NK-92 treated with Interleukin-12 subunit alpha and Interleukin-12 subunit beta, amount 100 ng/mL, for 24 hours (cell line): ENCODE measurements at places on chromosomes 7 and 10.

DNA sequence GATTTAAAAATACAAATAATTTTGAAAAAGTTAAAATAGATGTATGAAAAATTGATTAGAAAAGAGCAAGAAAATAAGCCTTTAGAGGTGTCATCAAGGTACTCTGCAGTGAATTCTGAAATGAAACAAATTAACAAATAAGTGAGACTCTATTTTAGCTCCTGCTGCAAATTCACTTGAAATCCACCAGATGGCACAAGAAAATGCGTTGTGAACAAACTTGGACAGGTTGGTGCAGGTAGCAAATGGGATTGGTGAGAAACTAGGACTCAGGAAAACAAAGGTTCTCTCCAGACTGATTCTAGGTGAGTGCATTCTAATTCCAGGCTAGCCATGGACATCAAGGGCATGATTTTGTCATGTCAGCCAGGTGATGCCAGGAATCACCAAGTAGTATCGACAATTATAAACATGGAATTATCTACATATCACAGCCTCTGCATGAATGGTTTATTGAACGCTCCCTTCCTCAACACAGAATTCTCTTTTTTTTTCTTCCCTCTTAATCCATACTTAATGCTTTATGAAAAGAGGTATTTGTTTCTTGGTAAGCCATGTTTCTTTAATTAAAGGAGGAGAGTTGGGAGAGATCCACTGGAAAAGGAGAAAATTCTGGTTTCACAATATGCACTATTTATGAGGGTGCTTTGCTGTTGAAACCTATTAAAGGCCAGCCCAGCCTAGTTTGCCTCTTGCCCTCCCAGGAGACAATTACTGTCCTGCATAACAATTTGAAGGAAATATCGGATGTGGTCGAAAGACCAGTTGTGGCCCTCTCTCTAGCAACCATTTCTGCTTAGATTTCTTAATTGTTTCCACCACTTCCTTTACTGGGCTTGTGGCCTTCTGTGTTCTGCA is 118.1 kb downstream of the ZNF365 start:
- DNase-seq: no peak

GRCh38 chr10:93991596-93992284 is 2.0 kb upstream of the PLCE1 start:
- DNase-seq: no peak

DNA sequence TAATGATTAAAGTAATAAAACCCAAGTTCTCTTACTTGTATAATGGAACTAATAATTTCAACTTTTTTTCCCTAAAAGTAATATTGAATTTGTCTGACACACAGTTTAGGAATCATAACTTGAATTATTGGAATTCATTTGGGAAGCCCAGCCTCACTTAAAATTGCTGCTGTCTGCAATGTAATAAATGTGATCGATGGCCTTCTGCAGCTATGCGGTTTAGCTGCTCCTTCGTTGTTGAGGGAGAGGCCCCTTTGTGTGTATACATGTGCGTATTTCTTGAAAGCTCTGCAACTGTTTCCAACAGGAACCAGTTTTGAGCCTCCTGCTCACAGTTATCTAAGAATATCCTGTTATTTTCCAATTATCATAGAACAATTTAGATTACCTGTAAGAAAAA is 152.5 kb downstream of the AKR1D1 start:
- DNase-seq: no peak

DNA sequence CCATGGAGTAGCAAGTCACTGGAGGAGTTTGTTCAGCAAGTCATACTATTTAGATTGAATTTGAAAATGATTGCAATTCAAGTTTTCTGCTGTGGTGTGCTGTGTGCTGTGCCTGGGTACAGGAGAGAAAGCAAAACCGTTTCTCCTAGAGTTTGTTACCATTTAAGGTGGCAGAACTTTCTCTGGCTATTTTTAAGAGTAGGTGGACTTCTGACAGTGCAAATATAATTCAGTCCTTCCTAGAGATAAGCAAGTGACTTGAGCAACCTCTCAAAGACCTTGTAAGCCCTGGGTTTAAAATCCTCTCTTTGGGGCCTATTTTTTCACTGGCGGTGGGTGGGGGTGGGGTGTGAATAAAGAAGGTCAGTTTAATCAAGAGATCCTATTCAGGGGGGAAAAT is 42.9 kb upstream of the FGL2 start:
- no peak for DNase-seq

GRCh38 chr7:141562972-141563371 is 11.8 kb downstream of the AGK start:
- no peak for DNase-seq

- DNase-seq: no peak
Observed at GRCh38 chr10:58464956-58465355, 47.7 kb upstream of the BICC1 start.
